Aorta (tissue), 5 donors: ENCODE measurements at places on chromosomes 11 and 22.
A peak's percentile ranks its signal among the peaks of the same experiment; 100 is the strongest.

GRCh38 chr11:11876458-11876857 lies 34.7 kb downstream of the USP47 start:
- no peak for DNase-seq

- no peak for DNase-seq
Observed at GRCh38 chr22:22528780-22529179, 8.7 kb upstream of the ZNF280A start.

GRCh38 chr11:119696378-119697222 lies 32.4 kb downstream of the NECTIN1 start:
- no peak for DNase-seq

GRCh38 chr11:20160425-20161229 lies at the start of gene DBX1:
DBX1 (minus strand) TSS chr11:20160475; CDS start chr11:20160324, 151 bp downstream.
- DNase-seq = no peak

DNA sequence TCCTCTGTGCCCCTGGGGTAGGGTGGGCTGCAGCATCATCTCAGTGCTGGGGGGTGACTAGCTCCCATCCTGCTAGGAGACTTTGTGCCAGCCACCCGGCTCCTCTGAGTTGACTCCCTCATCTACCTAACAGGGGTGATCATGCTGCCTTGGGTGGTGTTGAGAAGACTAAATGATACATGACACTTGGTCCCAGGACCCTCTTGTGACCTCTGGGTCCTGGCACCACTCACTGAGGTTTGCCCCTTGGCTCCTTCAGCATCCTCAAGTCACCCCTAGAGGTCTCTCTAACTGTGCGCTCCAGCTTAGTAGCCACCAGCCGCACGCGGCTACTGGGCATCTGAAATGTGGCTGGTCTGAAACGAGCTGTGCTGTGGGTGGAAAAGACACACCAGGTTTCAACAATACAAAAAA lies 72.1 kb downstream of the LRRC32 start:
- DNase-seq = peak; percentile 77

GRCh38 chr11:43129329-43129728 lies 182.5 kb upstream of the API5 start:
- no peak for DNase-seq

DNA sequence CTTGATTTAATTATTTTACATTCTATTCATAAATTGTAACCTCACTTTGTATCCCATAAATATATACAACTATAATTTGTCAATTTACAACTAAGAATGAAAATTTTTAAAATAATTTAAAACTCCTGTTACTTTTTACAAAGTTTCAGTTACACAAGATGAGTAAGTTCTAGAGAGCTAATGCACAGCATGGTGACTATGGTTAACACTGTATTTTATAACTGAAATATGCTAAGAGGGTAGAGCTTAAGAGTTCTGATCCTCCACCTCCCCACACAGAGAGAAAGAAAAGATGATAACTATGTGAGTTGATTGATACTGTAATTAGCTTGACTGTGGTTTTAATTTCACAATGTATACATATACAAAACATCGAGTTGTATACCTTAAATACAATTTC lies 412.5 kb upstream of the DDI1 start:
- no peak for DNase-seq

DNA sequence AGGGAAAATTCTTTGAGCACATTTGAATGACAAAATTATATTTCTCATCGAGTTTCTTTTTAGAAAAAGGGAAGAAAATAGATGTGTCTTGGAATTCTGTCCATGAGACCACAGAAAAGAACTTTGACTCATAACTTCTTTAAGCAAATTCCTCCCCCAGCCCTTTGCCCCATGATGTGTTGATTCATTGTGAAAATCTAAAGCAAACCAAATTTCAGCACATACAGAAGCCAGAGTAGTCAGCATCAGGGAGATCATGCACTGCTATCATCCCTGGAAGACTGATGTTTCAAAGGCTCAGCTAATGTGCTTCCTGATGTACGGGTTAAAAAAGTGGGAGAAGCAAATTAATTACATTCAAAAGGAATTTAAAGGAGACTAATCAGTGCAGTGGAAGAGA lies 159.7 kb downstream of the FAT3 start:
- no peak for DNase-seq

DNA sequence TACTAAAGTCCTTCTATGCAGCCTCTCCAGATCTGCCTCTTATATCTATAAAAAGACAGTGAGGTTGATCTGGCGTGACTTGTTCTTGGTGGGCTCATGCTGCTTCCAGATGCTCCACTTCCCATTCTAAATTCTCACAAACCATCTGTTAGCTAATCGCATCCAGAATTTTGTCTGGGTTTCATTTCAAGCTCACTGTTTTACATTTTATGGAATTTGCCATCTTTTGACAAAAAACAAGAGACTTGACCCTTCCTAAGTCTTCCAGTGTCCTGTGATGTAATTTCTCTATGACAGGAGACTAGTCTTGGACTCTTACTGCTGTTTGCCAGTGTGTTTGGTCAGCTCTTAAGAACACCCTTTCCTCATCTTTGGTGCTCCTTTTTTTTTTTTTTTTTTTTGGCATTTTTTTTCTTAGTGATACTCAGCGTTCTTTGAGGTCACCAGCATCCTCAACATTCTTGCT lies 23.0 kb downstream of the CRKL start:
- DNase-seq = no peak

DNA sequence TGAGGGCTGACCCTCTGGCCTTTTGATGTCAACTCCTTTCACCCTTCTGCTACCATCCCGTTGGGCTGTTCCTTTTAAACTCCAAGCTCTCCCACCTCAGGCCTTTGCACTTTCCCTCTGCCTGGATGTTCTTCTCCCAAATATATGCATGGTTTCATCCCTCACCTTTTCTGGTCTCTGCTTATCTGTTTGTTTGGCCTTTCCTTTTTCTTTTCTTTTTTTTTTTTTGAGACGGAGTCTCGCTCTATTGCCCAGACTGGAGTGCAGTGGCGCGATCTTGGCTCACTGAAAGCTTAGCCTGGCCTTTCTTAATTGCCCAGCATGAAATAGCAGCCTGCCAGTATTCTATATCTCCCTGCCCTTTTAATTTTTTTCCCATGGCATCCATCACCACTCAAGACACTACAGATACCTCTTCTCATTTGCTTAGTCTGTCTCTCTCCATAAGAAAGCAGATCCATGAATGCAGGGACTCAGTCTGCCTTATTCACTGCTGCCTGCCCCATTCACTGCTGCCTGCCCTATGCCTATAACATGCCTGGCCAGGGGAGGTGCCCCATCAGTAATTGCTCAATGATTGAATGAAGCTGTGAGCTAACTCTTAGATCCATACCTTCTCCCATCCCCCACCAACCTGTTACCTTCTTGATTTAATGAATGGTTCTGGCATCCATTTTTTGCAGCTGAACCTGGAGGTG lies 58.4 kb upstream of the CLTCL1 start:
- no peak for DNase-seq

DNA sequence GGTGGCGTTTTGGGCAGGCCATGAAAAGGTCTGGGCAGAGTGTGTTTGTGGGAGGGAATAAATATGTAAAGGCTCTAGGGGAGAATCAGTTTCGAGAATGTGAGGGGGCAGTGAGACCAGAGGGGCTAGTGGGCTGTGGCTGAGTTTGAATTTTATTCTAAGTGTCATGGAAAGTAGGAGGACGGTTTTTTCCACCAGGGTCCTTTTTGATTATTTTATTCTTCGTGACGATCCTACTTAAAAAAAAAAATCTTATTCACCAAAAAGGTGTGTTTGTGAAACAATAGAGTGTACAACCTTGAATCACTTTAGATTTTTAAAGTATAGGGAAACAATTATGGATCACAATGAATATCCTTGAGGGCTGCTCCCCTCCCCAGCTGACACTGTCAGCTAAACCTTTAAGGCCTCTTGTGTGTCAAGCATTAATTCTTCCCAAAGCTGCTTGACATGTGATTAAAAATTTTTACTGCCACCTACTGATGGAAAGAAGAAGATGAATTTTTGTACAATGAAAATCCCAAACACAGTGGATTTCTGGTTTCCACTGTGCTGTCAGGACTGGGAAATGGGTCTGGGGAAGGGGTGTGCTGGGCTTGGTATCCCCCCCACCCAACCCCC lies 107.5 kb upstream of the OR4B1 start:
- DNase-seq = no peak

DNA sequence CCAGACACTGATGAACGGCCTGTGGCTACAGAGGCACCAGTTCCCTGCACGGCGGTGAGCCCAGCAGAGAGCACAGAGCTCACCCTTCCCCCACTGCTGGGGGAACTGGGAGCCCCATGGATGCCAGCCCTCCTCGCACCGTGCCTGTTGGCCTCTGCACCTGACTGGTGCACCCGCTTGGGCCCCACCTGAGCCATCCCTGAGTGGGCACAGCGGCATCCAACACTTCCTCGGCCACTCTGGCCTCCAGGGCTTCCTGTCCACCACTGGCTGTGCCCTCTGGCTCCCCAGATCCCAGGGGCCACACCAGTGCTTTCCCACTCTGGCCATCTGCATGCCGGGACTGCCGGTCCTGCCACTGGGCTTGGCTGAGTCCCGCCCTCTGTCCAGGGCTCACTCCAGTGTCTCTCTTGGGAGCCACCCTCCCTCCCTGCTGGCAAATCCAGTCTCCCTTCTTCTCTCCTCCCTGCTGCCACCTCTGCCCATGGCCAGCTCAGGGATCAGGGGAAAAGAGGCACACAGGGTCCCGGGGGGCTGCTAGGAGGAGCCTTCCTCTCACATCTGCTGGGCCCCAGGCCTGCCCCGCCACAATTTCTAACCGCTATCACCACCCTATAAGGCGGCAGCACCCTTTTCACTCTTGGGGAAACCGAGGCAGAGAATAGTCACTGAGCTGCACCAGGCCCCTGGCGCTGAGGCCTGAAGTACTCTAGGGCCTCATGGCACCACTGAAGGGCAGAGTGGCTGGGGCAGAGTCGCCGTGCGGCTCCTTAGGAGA lies 33.0 kb downstream of the GNB1L start:
- no peak for DNase-seq

- DNase-seq = no peak
Observed at GRCh38 chr11:2304506-2305139, 2.8 kb downstream of the TSPAN32 start.

- peak; percentile 48 for DNase-seq
Observed at GRCh38 chr22:19520566-19521305, 3.5 kb downstream of the CLDN5 start.

GRCh38 chr22:25540908-25541660 lies 23.4 kb upstream of the GRK3 start:
- no peak for DNase-seq

DNA sequence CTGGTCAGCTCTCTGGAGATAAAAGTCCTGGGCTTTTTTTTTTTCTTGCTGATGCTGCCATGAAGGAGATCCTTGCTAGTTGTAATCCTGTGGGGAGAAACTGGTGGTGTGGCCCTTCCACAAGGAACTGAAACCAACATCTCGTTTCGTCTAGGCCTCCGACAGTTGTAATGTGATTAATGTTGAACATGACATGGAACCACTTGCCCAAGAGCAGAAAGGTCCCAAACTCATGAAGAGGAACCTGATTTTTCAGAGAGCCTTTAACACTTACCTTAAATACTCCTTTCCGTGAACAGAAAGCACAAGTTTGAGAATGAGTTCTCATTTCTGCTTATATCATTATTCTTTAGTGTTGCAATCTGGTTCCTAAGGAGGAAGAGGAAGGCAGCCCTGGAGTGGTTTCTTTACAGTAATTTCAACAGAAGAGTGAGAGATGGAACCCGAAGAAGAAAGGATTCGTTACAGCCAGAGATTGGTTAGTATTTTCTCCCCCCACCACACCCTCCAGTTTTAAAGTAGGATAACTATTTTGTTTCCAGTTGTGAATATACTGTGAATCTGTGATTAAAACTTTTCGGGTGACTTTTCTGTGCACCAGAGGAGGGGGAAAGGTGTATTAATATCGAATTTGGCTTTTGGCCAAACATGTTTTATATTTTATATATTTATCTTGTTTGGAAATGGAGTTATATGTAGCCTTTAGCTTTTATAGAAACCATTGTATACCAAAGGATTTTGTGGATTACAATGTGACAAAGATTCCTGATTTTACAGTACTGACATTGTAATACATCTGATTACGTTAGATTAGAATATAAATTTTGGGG lies 2.0 kb downstream of the KDM2A start:
- no peak for DNase-seq

DNA sequence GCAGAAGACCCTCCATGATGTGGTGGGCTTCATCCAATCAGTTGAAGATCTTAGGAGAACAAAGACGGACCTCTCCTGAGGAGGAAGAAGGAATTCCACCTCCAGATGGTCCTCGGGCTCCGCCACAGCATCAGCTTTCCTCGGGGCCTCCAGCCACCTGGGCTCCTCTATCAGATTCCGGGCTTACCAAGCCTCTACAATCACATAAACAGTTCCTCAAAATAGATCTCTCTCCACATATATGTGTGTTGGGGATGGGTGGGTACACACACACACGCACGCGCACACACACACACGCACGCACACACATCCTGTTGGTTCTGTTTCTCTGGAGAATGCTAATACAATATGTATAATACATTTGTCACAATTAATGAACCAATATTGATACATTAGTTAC lies 18.8 kb upstream of the NLRP6 start:
- DNase-seq = no peak

- DNase-seq = no peak
Observed at GRCh38 chr11:22037505-22037904, 155.4 kb upstream of the ANO5 start.

DNA sequence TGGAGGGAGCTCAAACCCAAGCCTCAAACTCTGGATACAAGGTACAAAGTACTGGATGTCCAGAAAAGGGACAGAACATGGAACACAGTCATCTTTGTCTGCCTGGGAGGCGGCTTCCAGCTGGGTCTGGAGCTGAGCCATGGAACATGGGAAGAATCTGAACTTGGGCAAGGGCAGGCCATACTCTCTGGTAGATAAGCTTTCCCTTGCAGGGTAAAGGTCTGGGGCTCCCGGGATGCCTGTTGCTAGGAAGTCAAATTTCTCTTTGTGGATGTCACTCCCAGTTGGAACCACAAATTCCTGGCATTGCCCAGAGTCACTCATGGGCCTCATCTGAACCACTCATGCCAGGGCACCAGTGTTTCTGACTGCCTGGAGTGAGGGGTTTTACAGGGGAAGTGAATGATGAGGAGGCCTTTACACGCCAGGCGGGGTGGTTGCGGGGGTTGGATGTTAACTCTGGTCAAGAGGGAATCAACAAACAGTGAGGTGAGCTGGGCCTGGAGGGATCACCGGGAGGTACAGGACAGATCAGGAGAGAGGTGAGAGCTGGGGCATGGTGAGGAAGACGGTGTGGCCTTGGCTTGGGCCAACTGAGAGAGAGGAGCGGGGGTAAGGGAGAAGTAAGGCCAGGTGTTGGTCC lies 5.7 kb downstream of the FTH1 start:
- DNase-seq = peak; percentile 63

DNA sequence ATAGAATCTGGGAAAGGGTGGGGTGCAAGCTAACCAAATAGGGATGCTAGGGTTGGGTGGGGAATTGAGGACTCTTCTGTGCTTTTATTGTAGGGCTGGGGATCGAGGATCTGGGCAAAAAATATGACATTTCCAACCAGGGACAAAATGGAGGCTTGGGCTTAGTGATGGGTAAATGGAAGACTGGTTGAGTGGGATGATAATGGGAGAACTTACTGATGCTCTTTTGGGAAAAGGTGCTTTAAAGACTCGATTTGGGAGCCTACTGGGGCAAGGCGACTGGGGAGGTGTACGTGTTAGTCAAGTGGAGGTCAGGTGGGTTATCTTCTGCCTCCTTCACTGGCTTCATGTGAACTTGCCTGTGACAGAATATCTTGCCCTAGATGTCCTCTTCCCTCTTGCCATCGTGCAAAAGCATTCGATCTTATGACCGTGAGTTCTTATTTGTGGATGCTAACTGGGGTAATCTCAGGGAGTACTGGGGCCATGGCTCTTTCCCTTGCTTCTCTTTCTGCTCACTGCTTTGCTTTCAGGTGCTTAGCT lies 10.4 kb upstream of the RBM4 start:
- no peak for DNase-seq

- DNase-seq = no peak
Observed at GRCh38 chr11:82796998-82797961, 63.6 kb upstream of the FAM181B start.

GRCh38 chr11:69636512-69637197 lies 4.3 kb upstream of the CCND1 start:
- peak; percentile 79 for DNase-seq
